ENCODE measurements at places on chromosomes 5 and 9.

GRCh38 chr5:179427032-179427675 is 81.9 kb upstream of the ADAMTS2 start:
- no peak for DNase-seq

GRCh38 chr9:132804576-132805295 is 73.3 kb downstream of the AK8 start:
- no peak for DNase-seq

GRCh38 chr5:91179018-91179417 is 204.1 kb downstream of the ARRDC3 start:
- DNase-seq, result peak; percentile 4

GRCh38 chr5:157273131-157273556 is 7.2 kb downstream of the CYFIP2 start:
- no peak for DNase-seq

- DNase-seq, result no peak
These were observed 26.7 kb upstream of the IRX4 start for GRCh38 chr5:1909346-1909985.

- no peak for DNase-seq
These were observed 15.7 kb upstream of the RNF180 start for GRCh38 chr5:64149857-64150521.

GRCh38 chr5:178074266-178074952 is 38.9 kb upstream of the N4BP3 start:
- no peak for DNase-seq

GRCh38 chr9:86946201-86947145 is 833 bp downstream of the GAS1 start:
- peak; percentile 76 for DNase-seq

DNA sequence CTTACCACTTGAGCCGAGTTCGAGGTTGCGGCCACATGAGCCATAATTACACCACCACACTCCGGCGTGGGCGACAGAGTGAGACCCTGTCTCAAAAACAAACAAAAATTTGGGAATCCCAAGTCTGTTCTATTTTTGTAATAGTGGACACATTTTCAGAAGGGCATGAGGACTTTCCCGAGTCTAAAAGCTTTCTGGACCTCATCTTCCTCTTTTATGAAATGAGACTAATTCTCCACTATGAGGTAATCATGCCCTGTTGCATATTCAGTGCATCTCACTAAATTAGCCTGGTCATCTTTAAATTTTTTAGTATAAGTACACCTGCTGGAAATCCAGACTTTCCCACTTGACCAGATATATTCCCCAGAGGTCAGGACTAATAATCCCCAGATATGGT is 55.7 kb downstream of the GGTA1 start:
- no peak for DNase-seq

- no peak for DNase-seq
These were observed 71.1 kb upstream of the FRRS1L start for GRCh38 chr9:109238125-109238524.

DNA sequence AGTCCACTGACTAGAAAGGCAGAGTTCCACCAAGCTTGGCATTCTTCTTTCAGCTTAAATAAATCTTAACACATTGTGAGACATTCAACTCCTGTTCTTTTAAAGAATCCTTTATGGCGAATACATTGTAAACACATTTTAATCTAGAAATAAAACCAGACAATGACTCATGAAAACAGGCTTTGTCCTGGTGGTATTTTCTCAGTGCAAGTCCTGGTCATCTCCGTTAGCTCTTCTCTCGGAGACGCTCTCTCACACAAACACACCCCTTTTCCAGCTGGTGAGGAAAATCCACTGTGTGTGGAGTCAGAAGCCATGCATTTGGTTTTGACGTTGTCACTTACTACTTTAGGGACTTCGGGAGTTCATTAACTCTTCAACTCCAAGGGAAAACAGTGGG is 140.4 kb downstream of the AUH start:
- no peak for DNase-seq

DNA sequence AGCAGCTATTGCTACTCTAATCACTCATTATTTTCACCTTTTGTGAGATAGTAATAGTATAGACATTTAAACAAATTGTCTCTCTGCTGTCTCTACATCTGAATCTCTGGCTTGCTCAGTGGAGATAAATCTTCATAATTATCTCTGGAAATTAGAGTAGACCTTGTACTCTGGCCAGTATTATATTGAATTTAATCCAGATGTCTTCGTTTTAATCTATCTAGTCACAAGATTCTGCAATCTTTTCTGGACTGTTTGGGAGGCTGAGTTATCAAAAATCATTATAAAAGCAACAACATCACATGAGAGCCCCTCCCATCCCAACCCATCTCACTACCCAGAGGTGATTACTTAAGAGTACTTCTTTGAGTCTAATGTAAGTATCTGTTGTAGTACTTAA is 19.0 kb downstream of the ARHGAP26 start:
- no peak for DNase-seq

GRCh38 chr9:137276473-137277328 is 825 bp upstream of the TOR4A start:
- DNase-seq, result peak; percentile 64

DNA sequence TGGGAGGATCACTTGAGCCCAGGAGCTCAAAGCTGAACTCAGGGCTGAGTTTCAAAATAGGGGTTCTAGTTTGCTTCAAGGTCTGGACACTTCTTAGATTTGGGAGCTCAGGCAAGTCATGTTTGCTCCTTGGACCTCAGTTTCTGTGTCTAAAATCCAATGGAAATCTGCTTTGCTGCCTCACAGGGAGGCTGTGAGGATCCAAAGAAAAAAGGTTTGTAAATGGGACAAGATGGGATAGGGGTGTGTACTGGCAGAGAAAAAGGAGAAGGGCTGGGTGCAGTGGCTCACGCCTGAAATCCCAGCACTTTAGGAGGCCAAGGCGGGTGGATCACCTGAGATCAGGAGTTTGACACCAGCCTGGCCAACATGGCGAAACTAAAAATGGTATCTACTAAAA is 39.6 kb upstream of the SH3PXD2B start:
- DNase-seq, result no peak
